ENCODE measurements at places on chromosomes 2 and 18.
A peak's percentile ranks its signal among the peaks of the same experiment; 100 is the strongest.

DNA sequence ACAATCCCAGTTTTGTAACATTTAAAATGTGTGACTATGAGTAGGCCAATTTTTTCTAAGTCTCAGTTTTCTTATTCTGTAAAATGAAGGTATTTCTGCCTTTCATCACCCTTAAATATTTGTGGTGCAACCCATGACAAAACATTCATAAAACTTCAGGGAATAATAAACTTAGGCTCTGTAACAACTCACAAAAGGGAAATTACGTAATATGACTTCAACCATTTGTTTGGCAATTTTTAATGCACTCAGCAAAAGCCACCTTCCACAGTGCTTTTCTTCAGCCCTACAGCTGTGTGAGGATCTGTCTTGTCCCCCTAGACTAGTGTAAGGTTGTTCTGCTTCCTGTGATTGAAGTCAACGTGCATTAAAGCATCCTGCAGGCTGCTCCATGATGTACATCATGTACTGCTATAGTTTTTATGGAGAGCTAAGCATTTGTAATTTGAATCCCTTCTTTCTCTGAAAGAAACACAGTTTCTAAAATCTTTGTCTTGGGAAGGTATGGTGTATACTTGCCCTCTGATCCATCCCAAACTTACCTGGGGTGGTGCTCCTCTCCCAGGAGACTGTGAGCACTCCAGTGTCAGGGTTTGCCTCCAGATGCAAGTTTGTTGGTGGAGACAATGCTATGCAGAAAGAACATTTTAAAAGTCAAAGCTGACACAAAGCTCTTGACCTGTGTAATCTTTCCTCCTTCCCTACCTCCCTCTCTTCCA is 39.1 kb downstream of the FN1 start:
- DNase-seq = no peak

DNA sequence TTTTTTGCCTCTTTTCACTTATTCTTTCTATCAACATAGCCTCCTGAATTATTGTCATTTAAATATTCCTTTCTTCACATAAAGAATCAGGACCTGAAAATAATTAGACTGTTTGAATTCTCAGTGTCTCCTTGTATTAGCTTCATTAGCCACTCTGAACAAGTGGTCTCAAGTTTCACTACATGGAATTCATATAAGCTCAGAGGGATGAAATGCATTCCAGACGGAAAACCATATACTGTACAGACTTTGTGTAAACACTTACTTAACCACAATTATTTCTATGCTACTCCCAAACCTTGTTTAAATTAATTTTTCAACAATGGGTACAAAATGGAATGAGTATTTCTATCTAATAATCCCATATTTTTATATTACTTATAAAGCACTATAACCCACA is 53.4 kb downstream of the CHN1 start:
- DNase-seq = no peak

- DNase-seq = no peak
Measured at GRCh38 chr2:182893666-182894065, 27.2 kb upstream of the FRZB start.

- peak; percentile 85 for DNase-seq
Measured at GRCh38 chr2:157404363-157404762, 39.5 kb downstream of the CYTIP start.

- no peak for DNase-seq
Measured at GRCh38 chr2:201790291-201790690, 9.6 kb upstream of the ALS2 start.

DNA sequence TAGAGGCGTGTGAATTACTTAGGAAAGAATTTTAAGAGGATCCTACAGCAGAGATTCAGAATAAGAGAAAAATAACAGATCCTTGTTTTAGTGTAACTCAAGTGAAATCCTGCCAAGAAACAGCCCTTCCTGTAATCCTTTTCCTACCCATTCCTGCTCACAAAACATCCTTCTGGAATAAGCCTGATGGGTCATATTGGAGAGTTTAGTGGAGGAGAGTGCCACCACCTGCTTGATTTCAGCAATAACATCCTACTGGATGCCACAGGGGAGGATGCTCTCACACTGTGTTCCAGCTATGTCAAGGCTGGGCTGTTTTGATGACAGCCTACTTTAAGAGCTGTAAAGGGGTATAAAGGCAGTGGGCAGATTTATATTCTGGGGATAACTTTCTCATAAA is 54.8 kb upstream of the CCDC178 start:
- no peak for DNase-seq

GRCh38 chr2:64192125-64192479 is 47.9 kb upstream of the PELI1 start:
- DNase-seq = no peak

- no peak for DNase-seq
Measured at GRCh38 chr2:216183462-216183861, 74.3 kb downstream of the XRCC5 start.

DNA sequence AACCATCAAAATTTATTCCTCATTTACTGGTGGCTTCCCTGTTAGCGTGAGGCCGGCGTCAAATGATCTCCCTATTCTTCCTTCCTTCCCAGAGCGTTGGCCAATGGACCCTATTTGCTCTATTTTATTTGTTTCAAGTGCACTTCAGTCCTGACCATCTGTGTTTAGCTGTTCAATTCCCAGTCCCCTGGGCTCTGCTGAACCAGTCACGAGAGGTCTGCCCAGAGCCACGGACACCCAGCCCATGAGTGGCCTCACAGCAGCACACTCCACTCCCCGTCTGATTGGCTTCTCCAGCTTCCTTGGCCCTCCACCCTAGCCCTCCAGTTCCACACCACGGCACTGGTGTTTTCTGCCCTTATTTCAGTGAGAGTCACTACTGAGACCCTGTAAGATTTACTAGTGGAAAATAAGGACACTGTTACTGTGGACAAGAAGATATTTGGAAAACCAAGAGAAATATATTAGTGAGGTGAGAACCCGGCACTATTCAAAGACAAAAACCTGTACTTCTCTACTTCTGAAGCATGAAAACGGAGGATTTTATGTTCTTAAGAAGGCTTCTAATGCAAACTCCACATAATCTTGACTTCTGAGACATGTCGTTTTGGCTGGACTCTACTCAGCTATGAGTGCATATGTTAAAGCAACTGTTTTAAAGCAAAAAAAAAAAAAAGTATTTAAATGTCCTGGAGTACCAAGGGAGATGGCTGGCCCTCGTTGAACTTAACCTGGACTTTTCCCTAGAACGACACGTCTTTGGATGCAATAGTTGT is 86.6 kb downstream of the COL6A3 start:
- no peak for DNase-seq

DNA sequence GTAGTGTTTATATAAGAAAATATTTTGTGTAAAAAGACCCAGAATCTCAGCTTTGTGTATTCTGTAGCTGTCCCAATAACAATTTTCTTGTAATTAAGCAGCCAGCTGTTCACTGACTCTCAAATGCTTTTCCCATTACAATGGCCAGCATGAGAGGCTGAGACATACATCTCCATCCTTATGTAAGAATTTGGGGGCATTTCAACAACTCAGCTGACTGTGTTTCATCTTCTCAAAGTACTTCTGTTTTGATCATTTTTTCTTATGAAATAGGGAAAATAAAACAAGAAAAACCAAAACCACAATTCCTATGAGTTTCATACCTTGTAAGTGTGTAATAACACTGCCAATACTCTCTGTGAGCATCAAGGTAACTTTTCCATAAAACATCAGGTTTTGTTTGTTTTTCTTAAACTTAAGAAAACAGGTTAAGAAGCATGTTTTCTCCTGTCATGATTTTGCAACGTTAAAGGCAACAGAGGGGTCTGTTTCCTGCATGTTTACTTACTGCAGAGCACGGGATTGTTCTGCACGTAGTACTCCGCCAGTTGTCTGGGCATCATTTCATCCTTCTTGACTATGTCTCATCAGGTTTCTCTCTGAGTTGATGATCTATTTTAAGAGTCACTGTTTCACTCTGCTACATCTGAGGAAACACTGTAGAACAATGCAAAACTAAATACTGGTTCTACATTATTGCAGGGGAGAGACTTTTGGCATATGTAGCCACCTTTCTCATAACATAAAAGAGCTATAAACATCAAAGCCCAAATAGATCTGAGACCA is 62.9 kb upstream of the CYRIA start:
- peak; percentile 28 for DNase-seq
